Skin of body (tissue), 3 donors: ENCODE measurements at places on chromosomes 3 and 15. TPM values are rescaled to one million over a fixed set of nuclear protein-coding genes. Genes with fewer than 3 reads are reported as not detected.

- peak; percentile 73 for DNase-seq
Observed at GRCh38 chr15:64163659-64164362, 989 bp upstream of the PPIB start.

DNA sequence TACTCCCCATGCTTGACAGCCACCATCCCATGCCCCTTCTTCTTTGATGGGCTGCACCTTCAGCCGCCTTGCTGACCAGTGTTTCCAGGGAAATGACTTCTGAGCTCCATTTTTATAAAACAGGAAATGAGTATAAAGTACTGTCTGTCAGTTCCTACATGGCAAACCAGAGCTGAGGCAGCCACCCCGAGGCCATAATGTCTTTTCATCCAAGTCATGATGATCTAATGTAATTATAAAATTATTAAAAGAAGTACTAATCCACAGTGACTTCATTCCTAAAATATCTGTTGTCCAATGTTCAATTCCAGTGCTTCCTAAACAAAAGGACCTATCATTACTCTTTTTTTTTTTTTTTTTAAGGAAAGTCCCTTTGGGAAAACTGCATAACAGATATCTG is 75.2 kb upstream of the HERC1 start:
- DNase-seq, result no peak

GRCh38 chr3:365268-365667 is 168.7 kb downstream of the CHL1 start:
- DNase-seq, result no peak

DNA sequence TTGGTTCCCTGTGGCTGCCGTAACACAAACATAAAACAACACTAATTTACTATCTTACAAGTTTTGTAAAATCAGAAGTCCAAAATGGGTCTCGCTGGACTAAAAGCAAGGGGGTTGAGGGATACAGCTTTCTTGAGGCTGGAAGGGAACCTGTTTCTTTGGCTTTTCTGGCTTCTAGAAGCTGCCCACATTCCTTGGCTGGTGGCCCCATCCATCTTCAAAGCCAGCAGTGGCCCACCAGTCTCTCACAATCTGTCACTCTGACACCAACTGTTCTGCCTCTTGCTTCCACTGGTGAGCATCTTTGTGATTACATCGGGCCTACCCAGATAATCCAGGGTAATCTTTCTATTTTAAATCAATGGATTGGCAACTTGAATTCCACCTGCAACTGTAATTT is 1.1 kb upstream of the ANPEP start:
- DNase-seq, result no peak

GRCh38 chr3:171239757-171240503 is 213.4 kb upstream of the SLC2A2 start:
- no peak for DNase-seq

DNA sequence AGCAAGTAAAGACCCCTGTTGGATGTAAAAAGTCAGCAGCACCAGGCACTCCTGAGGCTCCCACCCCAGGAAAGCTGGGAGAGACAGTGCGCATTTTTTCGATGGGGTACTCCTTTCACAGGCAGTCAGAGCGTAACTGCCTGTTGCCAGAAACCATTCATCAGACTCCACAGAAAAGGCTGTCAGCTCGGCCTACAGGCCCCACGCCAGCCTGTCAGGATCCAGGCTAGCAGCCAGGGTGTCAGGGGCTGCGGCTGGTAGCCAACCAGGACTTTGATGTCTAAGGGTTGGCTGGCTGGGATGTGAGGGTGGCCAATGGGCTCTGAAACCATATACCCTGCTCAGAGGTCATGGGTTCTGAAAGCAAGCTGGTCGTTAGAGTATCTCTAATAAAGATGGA is 164.5 kb downstream of the WNT5A start:
- no peak for DNase-seq

DNA sequence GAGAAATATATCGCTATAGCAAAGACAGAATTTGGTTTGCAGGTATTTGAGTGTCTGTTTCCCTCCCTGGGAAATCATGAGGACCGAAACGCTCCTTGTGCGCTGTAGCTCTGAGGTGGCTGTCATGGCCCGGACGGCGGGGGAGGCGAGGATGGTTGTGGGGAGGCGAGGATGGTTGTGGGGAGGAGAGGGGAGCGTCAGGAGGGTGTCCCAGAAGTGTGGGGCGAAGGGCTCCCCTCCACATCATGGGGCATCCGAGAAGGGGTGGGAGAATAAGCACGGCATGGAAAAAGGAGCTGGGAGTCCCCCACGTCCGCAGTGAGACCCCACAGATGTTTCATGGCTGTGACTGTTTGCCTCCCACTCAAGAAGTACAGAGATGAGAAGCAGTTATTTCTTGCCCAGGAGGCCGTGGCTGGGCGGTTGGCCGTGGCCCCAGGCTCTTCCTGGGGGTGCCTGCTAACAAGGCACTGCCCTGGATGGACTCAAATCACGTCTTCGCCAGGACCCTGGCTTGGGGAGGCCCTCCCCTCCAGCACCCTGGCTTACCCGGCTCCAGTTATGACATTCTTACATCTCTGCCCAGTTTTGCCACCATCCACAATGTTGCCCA is 947 bp upstream of the ATP10A start:
- no peak for DNase-seq

- no peak for DNase-seq
Observed at GRCh38 chr3:31472479-31473390, 60.0 kb upstream of the STT3B start.

DNA sequence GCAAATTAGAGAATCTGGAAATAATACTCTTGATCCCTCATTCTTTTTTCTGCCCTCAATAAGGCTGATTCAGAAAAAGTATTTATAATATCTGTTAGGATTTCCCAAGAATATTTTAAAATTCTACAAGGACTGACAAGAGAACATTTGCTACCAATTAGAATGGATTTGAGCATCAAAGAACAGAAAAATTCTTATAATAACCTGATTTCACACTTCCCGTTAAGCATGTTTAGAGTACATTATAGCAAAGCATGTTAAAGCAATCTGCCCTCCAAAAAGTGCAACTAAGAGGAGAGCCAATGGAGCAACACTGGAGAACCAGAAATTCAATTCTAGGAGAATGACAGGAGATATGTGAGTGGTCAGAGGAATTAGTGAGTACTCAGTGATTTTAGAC is 57.2 kb downstream of the THBS1 start:
- DNase-seq, result no peak

- DNase-seq, result no peak
Observed at GRCh38 chr3:94173673-94174434, 111.0 kb downstream of the NSUN3 start.

- no peak for DNase-seq
Observed at GRCh38 chr3:85726241-85726640, 767.5 kb downstream of the CADM2 start.

DNA sequence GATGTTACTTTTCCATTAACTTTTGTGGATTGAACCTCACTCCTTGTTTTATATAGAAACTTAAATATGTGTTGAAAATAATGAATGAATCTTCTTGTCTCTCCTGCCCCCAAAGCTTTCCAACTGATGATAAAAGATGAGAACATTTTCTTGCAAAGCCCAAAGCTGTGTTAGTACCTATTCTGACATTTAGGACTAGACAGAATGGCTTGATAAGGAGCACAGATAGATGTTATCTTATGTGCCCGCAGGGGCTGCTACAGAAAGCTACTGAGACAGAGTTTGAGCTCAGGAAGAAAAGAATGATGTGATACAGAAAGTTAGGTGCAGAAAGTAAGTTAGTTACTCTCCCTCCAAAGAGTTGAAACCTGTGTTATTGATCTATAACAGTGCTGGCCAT is 109.4 kb upstream of the ATP11B start:
- DNase-seq, result no peak

- DNase-seq, result no peak
Observed at GRCh38 chr3:87997298-87997697, 61.5 kb downstream of the CGGBP1 start.

The RBPMS2 gene
- total RNA-seq, result 0.59 TPM
